ENCODE measurements at places on chromosomes 12 and 14.

GRCh38 chr12:62814243-62814642 lies 120.7 kb downstream of the PPM1H start:
- DNase-seq = no peak

- DNase-seq = peak; percentile 29
Measured at GRCh38 chr14:106738075-106738474, 1211.7 kb downstream of the TMEM121 start.

DNA sequence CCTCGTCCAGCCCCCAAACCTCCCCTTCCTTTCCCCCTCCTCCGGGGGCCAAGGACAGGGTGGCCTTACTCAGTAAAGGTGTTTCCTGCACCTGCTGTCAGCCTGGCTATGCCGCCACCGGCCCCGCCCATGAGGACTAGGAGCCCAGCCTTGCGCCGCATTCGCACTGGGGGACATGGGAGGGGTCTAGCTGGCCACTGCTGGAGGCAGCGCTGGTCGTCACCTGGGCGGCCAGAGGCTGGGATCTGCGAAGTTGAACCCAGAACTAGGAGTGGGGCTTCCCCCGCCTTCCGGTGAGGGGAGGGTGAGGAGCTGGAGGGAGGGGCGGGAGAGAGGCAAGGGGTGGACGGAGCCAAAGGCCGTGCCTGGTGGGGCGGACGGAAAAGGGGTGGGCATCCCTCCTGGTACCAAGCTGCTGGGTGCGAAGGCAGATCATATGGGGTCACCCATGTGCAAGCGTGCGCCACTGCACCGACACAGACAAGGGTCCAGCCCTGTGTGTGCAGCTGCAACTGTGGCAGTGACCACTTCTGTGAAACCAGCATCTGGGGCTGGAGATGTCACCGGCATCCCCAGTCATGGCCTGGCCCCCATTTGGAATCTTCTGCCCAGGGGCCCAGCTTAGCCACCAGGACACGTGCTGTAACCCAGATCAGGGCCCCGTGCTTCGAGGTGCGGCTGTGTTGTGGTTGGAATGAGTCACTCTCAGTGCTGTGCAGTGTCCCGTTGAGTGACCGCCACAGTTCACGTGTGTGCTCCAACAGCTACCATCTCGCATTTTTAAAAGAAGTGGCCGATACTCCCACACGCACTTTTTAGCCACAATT lies 8.5 kb downstream of the AMN start:
- DNase-seq = no peak

DNA sequence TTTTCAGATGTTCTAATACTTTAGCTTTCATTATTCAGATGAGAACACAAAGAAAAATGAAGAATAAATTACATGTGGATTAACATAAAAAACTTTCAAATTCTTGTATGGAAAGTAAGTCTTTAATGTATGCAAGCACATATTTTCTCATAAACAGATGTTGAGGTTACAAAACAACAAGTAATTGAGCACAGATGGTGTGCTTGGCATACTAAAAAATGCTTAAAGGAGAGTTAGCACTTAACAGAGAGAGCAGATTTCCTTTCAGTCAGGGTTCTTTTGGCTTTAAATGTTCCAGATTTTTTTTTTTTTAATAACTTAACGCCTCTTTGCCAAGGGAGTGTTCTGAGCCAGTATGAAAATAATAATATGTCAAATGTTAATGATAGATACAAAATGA lies 96.0 kb downstream of the RASSF9 start:
- DNase-seq = no peak

- DNase-seq = no peak
Measured at GRCh38 chr12:82817368-82817767, 130.7 kb downstream of the TMTC2 start.

DNA sequence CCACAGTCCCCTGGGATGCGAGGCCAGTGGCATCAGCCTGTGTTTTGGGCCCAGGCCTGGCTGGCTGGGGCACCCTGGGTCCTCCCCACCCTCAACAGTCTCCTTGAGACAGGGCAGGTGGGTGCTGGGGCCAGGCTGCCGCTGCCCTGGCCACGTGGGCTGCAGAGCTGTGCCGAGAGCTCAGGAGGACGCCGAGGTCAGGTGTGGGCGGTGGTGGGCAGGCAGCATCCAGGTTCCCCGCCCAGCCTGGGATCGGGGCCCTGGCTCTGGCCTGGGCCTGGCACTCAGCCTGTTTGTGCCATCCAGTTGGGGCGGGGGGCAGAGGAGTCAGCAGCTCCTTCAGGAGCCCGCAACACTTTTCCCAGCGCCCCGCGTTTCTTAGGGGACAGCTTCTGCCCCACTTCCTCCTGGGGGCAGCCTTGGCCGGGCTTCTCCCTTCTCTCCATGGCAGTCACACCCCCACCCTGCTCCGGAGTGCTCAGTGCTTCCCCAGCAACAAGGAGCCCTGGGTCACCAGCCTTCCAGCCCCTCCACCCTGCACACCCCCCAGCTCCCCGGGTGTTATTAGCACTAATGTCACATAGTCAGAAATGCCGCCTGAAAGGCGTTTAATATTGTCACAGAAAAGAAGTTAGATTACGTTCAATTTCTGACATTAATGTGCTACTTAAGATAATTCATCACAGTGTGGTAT lies 30.8 kb downstream of the KIF26A start:
- DNase-seq = no peak

DNA sequence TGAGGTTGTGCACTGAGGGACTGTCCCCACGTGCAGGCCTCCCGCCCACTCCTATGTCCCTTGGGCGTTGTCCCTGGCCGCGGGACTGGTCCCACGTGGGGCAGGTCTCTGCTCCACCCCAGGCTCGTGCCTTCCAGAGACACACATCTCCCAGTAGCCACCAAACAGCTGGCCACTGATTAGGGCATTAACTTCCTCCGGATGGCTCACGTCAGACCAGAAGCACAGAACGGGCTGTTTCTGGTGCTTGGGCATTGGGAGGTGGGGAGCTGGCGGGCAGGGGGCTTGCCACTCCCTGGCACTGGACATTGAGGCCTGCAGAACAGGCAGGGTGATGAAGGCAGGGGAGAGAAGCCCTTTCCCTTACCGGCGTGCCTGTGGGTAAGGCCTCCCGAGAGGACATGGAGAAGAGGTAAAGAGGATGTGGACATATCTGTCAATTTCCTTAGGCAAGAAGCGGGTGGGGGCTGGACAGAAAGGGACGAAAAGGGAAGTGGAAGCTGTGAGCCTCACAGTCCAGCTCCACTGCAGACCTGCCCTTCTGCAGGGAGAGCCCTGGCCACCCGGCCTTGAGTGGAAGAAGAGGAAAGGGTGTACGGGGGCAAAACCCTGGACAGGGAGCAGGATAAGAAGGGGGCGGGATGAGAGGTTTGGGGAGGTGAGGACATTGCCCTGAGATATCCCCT lies 101.2 kb downstream of the NINJ2 start:
- DNase-seq = peak; percentile 5

GRCh38 chr14:31703056-31703455 lies 141.9 kb downstream of the NUBPL start:
- DNase-seq = no peak

- DNase-seq = no peak
Measured at GRCh38 chr12:101297661-101298060, 17.8 kb downstream of the UTP20 start.

GRCh38 chr12:52440821-52441319 lies 6.7 kb upstream of the KRT75 start:
- no peak for DNase-seq

GRCh38 chr14:45199230-45199629 lies 53.8 kb downstream of the MIS18BP1 start:
- DNase-seq = no peak

DNA sequence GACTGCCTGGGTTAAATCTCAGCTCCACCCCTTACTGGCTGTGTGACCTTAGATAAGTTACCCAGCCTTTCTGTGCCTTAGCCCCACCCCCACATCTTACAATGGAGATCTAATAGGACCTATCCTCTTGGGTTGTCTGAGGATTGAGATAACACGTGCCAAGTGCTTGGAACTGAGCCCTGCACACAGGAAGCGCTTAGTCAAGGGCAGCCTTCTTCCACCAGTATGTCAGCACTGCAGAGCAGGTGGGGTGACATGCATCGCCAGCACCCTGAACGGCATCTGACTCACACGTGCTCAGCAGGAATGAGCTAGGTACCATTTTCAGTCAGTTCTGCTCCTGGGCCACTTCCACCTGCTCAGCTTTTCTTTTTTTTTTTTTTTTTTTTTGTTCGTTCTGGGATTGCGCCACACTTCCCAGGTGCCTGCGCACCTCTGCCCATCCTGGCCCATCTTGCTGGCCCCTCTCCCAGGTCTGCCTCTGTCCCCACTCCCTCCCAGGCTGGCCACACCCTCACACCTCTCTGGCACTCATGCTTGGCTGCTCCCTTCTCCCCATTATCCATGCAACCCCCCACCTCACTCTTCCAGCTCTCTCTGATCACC lies 19.6 kb downstream of the LGMN start:
- no peak for DNase-seq

DNA sequence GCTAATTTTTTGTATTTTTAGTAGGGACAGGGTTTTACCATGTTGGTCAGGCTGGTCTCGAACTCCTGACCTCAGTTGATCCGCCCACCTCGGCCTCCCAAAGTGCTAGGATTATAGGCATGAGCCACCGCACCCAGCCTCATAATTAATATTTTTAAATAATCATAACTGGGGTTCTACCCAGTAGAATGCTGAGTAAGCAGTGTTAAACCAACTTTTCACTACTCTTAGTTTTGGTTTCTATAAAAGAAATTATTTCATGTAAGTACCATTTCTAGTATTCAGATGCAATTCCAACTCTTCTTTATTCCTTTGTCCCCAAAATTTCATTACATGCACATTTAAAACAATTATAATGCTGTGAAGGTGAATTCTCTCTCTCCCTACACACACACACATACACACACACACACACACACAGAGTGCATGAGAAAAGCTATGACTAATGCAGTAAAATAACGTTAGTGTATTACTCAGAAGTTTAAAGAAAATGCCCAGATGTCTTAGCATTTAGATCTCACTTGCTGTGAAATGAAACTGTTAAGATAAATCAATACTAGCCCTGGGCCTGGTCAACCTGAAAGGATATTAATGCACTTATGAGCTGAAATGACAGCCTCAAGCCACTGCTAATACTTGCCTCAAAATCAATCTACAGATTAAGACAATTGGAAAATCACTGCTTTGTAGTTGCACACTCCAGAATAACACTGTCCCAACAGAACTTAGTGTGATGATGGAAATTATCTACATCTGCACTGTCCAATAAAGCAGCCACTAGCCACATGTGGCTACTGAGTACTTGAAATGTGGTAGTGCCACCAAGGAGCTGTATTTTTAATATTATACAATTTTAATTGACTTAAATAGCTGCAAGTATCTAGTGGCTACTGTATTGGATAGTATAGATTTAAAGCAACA lies 36.0 kb downstream of the PTPN21 start:
- no peak for DNase-seq

DNA sequence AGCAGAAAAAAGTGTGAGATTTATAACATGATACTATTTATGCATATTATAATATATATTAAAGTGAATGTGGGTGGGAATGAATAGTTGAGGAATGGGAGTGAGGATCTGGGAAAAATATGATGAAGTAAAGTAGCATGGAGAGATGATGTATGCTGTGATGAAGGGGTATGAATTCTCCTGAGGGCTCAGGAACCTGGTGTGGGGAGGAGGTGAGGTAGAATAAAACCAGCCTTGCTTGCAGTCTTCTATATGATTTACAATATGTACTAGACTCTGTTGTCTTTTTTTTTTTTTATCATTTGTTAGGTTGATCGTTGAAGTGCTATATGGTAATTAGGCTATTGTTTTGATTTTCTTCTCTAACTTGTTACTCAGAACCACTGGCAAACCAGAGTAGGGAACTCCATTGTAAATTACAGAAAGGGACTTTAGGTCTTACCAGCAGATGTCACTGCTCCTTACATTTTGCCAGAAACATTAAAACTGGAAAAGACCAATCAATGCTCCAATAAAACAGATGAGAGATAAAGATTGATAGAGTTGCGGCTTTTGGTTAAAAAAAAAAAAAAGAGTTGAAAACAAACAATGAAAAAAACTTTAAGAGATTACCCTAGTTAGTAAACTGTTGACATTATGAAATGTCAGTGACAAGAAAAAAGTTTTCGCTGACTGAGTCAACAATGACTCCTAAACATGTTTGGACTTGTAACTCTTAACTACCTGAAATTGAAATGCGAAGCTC lies 39.9 kb downstream of the ATL1 start:
- DNase-seq = peak; percentile 37

- no peak for DNase-seq
Measured at GRCh38 chr12:122740351-122740750, 9.7 kb upstream of the HCAR1 start.

DNA sequence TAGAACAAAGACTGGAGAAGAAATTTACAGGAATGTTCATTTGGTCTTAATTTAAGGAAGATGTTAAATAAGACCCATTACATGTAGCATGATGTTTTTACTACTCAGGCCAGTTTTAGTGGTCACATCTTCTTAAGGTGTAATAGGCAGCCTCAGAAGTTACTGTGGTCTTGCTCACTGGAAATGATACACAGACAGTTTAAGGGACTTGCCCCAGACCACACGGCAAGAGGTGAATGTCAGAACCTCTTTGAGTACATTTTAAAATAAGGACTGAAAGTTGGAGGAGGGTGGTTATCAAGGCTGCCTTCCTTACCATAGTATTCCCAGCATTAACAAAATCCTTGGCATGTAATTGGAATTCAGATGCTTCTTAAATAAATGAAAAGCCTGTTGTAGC lies 37.9 kb downstream of the LRRK2 start:
- DNase-seq = no peak

All from CD4-positive, alpha-beta T cell treated with Interleukin-21 for 1 hour (primary cell).